CD4-positive, alpha-beta T cell treated with Interleukin-10 for 1 hour (primary cell): ENCODE measurements at places on chromosomes 11 and 22.

GRCh38 chr11:35236667-35237003 lies 97.7 kb downstream of the CD44 start:
- no peak for DNase-seq

- DNase-seq = no peak
Measured at GRCh38 chr11:131418189-131418588, 47.8 kb downstream of the NTM start.

- DNase-seq = no peak
Measured at GRCh38 chr11:3073029-3073435, 15.8 kb upstream of the CARS1 start.

- DNase-seq = no peak
Measured at GRCh38 chr11:8744423-8744822, 61.8 kb downstream of the RPL27A start.

DNA sequence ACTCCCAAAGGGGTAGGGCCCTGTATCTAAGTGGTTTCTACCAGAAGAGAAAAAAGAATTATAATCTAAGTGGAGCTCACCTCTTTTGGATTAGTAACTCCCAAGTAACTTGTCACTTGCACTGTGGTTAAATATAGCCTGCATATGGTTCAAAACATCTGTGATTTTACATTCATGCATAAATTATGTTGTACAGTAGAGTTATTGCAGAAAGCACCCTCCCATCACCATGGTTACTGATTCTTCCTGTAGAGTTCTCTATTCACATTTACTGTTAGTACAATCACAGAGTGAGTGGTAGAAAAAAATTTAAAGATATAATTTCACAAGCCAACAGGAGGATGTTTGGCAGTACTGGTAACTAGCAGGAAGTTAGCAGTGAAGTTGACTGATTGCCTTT lies 80.4 kb downstream of the LRRC4C start:
- DNase-seq = no peak

- DNase-seq = no peak
Measured at GRCh38 chr11:6992457-6993417, 27.4 kb downstream of the ZNF214 start.
